ENCODE measurements at places on chromosomes 6 and 20. TPM values are rescaled to one million over a fixed set of nuclear protein-coding genes. Genes with fewer than 3 reads are reported as not detected.

- DNase-seq = no peak
These were observed 122.1 kb downstream of the TIAM2 start for GRCh38 chr6:155117256-155117655.

The ZNF165 gene
- 0.44 TPM for total RNA-seq

- no peak for DNase-seq
These were observed 72.1 kb downstream of the AFDN start for GRCh38 chr6:167898673-167899311.

The SFTA2 gene
- not detected for total RNA-seq

- peak; percentile 30 for DNase-seq
These were observed 83.7 kb upstream of the TMEM30A start for GRCh38 chr6:75368151-75368779.

GRCh38 chr6:34795836-34796425, 4.0 kb downstream of the BLTP3A start:
- DNase-seq = no peak

- DNase-seq = no peak
These were observed 844 bp upstream of the ABRACL start for GRCh38 chr6:139027620-139028182.

DNA sequence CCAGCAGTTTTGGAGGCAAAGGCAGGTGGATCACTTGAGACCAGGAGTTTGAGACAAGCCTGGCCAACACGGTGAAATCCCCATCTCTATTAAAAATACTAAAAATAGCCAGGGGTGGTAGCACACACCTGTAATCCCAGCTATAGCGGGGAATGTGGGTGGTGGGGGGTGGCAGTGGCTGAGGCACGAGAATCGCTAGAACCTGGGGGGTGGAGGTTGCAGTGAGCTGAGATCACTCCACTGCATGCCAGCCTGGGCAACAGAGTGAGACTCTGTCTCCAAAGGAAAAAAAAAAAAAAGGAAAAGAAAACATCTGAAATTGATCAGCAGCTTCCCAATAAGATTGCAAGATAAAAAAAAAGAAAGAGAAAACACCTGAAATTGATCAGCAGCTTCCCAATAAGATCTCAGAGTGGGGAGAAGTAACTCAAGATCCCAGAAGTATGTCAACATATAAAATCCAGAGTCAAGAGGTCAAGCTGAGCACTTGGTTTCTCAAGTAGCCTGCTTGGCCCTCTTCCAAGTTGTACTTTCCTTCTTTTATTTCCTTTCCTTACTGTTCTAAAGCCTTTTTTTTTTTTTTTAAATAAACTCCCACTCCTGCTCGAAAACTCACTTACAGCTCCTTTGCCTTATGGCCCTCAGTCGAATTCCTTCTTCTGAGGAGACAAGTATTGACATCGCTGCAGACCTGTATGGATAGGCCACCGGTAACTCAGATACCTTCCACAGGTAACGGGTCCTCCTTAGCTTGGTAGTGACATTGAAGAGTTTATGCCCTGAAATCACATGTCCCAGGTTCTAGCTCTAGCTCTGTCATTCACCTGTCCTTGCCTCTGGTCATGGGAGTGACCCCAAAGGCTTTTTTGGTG, 368.5 kb upstream of the SYNCRIP start:
- no peak for DNase-seq

DNA sequence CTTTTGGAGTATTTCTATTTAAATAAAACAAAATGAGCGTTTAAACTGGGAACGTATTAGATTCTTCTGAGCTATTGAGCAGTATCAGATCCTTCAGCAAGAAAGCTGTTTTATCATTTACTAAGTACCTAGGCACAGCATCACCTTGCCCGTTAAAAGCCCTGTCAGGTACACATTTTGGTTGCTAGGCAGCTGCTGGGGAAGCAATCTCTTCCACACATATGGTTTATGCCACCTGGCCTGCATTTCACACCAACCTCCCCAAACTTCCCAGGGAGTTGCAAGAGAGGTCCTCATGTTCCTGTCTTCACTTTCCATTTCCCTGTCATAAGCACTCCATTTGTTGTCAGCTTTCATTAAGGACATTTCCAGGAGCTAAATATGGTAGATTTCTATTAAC, 400.1 kb downstream of the PLCB1 start:
- no peak for DNase-seq

- no peak for DNase-seq
These were observed 70.8 kb downstream of the PPP1R3G start for GRCh38 chr6:5155906-5156305.

DNA sequence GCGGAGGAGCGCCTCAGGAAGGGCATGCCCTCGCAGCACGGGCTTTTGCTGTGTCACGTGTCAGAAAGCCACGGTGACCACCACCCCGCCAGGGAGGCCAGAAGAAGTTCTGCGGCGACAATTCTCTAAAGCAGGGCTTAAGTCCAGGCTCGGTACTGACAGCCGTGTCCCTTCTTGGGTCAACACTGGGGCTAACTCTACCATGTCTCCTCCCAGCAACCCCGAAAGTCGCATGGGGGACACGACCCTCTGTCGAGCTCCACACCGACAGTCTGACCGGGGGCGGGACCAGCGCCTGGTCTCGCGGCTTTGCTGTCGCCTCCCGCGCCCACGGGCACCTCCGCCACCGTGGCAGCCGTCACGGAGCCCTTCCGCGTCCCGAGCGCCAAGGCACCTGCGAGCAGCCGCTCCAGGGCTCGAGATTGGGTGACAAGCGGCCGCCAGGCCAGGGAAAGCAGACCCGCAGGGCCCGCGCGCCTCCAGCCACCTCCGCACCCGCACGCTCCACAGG, 534 bp downstream of the NANP start:
- DNase-seq = peak; percentile 60

GRCh38 chr6:79833964-79834284, 113.4 kb downstream of the ELOVL4 start:
- DNase-seq = no peak

The TGM3 gene
- total RNA-seq = not detected

DNA sequence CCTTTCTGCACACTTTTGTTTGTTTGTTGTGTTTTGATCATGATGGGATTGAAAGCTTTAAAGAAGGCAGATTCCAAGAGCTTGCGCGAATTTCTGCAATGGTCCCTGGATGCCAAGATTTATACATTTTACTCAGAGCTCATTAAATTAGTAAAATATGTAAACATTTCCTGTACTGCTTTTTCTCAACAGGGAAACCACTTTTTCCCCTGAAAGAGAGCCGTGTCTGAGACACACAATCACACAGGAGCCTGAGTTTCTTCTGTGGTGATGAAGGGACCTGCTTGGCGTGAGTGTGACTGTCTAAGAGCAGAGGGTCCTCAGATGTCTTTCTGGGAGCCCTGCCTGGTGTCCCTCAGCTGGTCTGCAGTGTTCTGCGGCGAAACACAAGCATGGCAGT, 12.1 kb upstream of the TAGAP start:
- no peak for DNase-seq

DNA sequence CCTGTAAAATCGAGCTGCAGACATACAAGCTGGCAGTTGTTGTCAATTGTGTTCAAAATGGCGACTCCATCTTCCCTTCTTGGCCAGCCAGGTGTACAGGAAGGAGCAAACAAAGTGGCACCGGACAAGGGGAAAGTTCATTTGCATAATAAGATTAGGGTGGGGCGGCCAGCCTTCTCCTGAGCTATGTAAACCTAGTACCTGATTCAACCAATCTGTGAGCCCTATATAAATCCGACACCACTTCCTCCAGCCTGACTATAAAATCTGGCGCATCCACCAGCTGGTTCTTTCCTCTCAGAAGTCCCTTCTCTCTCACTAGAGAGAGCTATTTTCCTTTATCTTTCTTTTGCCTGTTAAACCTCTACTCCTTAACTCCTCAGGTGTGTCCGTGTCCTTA, 8.1 kb upstream of the HBS1L start:
- DNase-seq = no peak

DNA sequence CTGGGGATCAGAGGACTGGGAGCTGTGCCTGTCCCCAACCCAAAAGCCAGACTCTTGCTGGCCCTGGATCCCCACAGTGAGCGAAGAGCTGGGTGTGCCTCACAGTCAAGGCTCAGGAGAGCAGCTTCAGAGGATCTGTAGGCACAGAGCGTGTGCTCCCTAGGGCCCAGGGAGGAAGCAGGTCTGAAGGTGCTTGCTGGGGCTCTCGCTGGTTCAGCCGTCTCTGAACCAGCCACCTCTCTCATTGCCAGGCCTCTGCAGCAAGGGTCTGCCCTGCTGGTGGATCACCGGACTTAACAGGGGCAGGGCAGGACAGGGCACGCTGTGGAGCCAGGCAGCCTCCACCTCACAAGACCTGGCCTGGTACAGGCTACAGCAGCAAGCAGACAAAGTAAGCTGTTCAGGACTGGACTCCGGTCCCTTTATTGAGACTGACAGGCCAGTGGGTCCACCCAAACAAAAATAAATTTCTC, 13.8 kb downstream of the PCIF1 start:
- DNase-seq = no peak

DNA sequence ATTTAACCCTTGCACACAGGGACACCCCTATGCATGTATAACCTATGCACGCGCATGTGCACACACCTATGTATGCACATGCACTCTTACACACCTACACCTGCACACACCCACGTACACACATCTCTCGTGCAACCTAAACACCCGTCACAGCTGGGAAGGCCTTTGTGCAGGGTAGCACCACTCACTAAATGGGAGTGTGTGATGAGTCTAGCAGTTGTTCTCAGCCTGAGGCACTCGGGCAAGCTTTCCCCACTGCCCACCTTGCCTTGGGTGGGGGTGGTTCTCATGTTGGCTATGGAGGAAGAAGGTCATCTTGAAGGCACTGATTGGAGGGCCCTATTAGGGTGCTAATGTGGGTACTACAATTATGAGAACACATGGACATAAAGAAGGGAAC, 85.8 kb downstream of the DLL1 start:
- DNase-seq = no peak

The RBBP8NL gene
- not detected for total RNA-seq

DNA sequence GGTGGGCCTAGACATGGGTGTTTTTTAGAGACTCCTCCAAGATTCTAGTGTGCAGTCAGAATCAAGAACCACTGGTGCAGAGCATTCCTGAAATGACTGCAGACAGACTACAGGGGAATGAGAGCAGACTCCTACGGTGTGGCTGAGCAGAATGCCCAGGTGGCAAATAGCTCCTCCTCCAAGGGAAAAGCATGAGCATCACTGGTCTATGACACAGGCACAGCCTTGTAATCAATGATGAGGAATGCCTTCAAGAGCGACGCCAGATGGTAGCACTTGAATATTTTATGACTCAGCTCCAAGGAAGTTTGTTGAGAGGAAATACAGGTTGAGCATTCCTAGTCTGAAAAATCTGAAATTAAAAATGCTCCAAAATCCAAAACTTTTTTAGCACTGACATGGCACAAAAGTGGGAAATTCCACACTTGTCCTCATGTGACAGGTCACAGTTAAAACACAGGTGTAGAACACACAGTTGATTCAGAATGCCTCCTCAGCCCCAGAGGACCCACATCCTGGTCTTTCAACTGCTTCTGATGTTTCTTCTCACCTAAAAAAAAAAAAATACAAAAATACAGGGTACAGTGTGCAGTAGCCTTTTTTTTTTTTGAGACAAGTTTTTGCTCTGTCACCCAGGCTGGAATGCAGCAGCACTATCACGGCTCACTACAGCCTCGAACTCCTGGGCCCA, 10.6 kb upstream of the FAM8A1 start:
- DNase-seq = no peak

DNA sequence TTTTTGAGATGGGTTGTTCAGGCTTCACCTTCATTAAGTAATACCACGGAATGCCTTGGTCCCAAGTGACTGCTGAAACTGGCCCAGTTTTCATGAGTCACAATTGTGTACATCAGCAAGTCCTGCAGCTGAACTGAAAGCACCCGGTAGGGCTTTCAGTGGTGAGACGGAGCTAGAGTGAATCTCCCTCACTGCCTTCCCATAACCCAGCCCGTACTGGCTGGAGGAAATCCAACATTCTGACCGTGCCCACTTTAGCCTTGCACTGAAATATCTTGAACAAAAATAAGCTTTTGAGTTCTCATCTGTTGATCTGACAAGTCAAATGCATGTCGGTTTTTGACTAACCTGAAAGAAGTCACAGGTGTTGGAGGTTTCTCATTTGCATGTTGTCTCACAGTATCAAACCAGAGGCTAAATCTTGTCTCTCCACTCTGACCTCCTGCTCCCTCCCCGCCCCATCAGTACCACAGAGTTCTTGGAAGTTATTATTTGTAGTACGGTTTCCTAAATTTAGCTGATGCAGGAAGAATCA, 35.9 kb downstream of the DUSP22 start:
- DNase-seq = peak; percentile 59

- no peak for DNase-seq
These were observed 306.8 kb downstream of the LMBRD1 start for GRCh38 chr6:69489970-69490369.

GRCh38 chr6:156526081-156526480, 251.1 kb upstream of the ARID1B start:
- no peak for DNase-seq

GRCh38 chr20:5222919-5223634, 93.7 kb downstream of the PROKR2 start:
- DNase-seq = peak; percentile 44

- peak; percentile 90 for DNase-seq
These were observed at the start of gene ZSCAN23 for GRCh38 chr6:28443112-28443773. ZSCAN23 (minus strand) TSS chr6:28443491; CDS start chr6:28436266, 7,225 bp downstream.

The SLPI gene
- total RNA-seq = 86.7 TPM

The KCNK5 gene
- total RNA-seq = 0.76 TPM

DNA sequence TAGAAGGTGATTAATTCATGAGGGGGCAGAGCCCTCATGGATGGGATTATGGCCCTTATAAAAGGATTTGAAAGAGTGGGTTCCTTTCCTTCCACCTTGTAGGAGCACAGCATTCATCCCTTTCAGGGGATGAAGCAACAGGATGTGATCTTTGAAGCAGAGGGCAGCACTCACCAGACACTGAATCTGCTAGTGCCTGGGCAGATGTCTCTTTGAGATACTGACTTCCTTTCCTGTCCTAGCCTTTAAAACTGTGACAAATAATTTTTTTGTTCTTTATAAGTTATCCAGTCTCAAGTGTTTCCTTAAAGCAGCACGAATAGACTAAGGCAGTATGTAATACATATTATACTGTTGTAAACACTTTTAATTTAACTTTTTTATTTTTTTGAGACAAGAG, 538.6 kb upstream of the RNF217 start:
- DNase-seq = no peak

The CAGE1 gene
- total RNA-seq = 0.06 TPM

DNA sequence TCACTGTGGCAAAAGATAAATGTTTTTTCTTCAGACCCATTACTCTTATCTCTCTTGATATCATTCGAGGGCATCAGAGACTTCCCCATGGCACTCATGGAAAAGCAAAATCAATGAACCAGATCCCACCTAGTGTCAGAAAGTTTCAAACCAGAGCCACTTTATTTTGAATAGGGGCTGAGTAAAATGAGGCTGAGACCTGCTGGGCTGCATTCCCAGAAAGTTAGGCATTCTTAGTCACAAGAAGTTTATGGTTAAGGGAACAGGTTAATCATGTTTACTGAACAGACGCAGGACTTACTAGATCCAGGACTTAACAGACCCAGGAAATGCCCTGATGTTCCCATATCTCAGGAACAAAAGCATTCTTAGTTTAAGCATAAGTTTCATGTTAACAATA, 369.9 kb downstream of the BTBD3 start:
- no peak for DNase-seq

DNA sequence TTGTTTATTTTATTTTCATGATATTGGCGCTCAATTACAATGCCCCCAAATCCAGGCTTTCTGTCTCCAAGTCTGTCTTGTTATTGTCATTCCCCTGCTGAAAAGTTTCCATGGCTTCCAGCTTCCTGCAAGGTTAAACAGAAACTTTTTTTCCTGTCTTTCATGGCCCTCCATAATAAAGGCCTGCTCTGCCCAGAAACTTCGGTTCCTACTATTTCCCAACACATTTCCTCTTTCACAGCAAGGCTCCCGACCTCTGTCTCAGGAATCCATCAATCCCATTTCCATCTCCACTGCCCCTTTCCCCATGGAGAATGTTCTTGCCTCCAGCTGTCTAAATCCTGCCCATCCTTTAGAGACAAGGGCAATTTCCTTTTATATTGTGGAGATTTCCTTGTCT, 365.2 kb upstream of the JARID2 start:
- no peak for DNase-seq
